ENCODE measurements at places on chromosomes 4 and X. TPM values are rescaled to one million over a fixed set of nuclear protein-coding genes. Genes with fewer than 3 reads are reported as not detected.

DNA sequence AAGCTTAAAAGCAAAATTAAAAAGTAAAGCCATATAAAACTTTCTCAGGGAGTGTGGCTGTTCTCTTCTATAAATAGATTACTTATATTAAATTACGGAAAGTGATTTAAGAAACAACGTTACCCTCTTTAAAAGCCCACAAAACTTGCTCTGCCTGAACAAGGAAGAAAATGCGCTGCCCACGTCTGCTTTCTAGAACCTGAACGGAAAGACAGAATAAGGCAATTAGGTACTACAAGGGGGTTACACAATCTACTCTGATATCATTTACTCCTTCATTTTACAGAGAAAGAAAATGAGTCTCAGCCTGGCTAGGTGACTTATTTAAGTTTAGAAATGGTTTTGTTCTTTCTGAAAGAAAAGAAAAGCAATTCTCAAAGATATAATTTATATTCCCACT lies 147.2 kb downstream of the RNF150 start:
- DNase-seq, result no peak

The SRPK3 gene
- 0.33 TPM for total RNA-seq

The IL13RA1 gene
- total RNA-seq, result 39.1 TPM

The PASD1 gene
- not detected for total RNA-seq

The PPARGC1A gene
- not detected for total RNA-seq

The COL4A5 gene
- 123 TPM for total RNA-seq

The MAGEA2B gene
- total RNA-seq, result not detected
